LHCN-M2 (cell line): ENCODE measurements at places on chromosomes 12 and 14.
A peak's percentile ranks its signal among the peaks of the same experiment; 100 is the strongest.

- peak; percentile 9 for DNase-seq
These were observed 135.3 kb downstream of the AEBP2 start for GRCh38 chr12:19574601-19575000.

DNA sequence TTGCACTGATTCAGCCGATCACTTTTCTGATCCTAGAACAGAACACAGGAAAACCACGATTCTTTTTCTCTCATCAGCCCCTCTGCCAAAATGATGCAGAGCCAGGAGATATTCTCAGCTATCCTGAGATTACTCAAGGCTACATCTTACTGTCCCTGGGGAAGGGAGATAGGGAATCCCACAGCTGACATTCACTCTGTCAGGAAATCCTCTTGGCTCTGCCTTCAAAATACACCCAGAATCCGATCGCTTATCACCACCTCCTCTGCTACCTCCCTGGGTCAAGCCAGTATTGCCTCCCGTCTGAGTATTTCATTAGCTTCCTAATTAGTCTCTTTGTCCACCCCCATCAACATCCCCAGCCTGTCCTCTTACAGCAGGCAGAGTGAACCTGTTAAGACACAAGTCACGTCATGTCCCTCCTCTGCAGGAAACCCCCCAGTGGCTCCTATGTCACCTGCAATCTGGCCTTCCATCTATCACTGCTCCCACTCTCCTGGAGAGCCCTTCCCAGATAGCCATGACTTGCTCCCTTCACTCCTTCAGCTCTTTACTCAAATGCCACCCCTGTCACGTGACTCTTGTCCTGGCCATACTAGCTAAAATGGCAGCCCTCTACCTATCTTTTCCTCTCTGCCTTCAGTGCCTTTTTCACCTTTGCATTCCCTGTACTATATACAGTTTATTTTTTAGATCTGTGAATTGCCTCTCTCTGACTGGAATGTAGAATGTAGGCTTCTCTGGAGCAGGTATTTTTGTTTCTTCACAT is 70.3 kb downstream of the GALNT4 start:
- peak; percentile 54 for DNase-seq

DNA sequence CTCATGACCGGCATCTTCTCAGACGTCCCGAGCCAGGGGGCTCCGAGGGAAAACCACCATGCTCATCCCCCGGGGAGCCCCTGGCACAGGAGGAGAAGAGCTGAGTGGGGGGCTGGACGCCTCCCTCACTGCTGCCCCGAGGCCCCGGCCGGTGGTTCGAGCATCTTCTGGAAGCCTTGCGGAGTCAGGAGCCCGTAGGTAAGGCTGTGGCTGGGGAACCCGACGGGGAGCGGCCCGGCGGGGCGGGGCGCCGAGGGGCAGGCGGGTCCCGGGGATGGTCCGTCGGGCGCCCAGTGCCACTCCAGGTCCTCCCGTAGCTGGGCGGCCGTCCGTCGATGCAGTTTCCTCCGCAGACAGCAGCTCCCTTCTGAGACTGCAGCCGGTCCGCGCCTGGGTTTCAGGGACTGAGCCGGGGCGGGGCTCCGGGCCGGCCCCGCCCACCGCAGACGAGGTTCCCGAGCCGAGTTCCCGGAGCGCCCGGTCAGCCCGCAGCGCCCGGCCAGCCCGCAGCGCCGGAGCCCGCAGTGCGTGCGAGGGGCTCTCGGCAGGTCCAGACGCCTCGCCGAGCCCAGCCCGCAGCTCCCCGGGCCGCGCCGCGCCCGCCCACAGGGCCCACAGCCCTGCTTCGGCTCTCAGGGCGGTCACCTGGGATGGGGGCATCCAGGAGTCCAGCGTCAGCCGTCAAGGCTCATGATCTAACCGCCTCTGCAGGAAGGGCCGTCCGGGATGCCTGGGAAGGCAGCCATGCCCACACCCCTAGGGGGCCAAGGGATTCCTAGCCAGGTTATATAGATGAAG is at the start of gene PGF:
Gene PGF, minus strand, starts transcription at position 369 of the 798 bp plus-strand sequence. Its CDS starts 355 bp downstream, at position 14.
- DNase-seq = peak; percentile 64

GRCh38 chr14:103020271-103021170 is 36.8 kb downstream of the CDC42BPB start:
- no peak for DNase-seq

- no peak for DNase-seq
These were observed 32.5 kb upstream of the TC2N start for GRCh38 chr14:91899806-91900205.
